Mesenteric fat pad (tissue), 1 donor: ENCODE measurements at places on chromosomes 5 and 9.

DNA sequence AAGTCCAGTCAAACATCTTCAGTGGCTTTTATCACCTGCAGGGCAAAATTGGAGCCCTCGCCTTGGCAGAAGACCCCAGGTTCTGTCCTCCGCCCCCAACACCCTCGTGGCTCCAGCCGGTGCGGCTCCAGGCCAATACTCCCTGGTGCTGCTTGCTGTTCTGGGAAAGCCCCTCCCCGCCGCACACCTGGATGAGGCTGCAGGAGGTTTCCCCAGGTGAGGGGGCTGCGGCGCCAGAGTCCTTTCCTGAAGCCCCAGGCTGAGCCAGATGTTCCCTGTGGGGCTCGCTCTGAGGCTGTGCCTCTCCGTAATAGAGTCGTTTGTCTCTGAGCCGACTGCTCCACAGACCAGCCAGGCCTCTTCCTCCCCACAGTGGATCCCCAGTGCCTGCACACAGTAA is 375.4 kb upstream of the IRX1 start:
- DNase-seq: no peak

DNA sequence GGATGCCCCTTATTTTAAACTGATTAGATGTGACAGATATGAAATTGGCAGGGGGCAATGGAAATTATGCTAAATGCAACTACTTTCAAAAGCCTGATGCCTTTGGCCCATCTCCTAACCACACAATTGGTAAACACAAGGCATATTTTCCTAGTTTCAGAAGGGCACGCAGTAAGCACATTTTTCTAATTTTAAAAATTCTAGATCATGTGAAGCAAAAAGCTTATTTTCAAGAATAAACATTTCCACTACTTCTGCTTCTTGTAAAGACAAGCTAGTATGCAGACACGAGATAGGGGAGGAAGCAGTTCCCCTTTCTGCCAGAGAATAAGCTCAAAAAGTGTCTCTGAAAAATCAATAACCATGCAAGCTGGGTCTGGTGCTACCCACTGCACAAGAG is 67.7 kb downstream of the ABCA1 start:
- no peak for DNase-seq

GRCh38 chr9:7580568-7580967 is 219.0 kb downstream of the DMAC1 start:
- DNase-seq: no peak

DNA sequence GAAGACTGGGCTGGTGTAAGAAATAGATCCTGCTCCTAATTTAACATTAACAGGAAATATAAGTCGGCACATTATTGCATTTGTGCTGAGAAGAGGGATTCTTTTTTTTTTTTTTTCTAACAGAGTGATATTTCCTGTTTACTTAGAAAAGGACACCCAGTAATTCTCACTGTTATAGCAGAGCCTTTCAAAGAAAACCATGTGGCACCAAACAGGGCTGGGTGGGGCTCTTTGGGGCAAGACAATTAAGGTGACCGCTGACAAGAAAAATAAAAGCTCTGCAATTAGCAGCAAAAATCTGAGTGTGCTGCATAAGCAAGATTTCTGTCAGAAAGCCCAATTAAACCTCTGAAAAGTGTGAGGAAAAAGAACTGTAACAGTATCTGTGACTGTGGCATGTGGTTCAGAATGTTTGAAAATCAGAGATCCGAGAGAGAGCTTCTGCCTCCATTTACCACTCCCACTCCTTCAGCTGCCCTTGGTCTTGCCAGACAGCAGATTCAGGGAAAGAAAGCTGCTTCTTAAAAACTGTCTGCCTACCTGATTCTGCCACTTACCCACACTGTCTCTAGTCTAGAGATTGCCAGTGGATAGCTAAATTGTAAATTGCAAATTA is 77.1 kb upstream of the IQGAP2 start:
- no peak for DNase-seq

DNA sequence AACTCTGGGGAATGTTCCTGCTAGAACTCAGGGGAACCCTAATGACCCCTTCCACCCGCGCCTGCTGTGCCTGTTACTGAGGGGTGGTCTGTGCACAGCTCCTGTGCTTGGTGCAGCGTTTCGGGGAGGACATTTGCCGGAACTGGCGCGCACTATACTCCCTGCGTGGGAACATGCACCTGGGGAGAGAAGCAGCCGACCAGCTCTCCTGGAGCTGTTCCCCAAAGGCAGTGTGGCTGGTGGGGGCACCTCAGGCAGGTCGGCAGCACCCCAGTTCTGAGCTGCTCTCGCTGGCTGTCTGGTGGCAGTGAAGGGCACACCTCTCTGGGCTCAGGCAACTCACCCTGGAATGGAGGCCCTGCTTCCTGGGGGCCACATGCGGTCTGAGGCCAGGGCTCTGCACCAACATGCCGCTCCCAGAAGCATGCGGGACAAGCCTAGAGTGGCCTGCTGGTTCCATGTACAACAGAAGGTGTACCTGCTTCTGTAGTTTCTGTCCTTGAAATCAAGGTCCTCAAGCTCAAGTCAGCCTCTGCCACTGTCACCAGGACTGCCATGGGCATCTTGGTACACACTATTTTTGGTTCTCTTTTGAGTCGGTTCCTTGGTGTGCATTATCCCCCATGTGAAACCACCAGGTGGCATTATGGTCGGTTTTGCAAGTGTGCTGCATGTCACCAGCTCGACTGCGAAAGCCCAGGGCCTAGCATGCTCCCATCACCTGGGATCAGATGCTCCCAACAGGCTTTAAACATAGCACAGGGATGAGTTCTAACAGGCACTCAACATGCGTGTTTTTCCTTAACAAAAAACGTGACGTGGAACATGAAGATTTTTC is 7.8 kb upstream of the MRNIP start:
- no peak for DNase-seq

DNA sequence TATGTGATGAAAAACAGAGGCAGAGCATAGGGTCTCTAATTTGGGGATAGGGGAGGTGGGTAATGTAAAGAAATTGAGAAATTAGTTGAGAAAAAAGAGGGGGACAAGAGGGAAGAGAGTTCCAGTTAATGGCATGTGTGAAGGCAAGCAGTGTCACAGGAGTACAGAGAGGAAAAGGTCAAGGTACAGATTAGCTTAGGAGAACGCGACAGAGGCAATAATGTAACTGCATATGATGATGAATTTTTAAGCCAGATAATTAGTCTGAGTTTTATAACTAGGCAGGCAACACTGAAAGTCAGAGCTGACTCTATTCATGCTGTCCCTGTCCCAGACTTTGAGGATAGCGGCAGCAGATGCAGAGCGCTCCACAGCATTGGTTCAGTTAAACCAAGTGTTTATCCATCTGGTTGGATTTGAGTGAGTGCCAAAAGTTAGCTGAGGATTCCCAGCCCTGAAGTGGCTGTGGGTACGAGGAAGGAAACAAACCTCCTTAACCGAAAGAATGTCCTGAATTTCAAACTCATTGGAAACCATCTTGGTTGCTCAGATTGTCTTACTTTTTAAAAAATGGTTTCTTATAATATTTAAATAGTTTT is 315.2 kb downstream of the ARHGAP26 start:
- DNase-seq: no peak

- DNase-seq: no peak
These were observed 13.2 kb downstream of the NADK2 start for GRCh38 chr5:36228505-36228904.

DNA sequence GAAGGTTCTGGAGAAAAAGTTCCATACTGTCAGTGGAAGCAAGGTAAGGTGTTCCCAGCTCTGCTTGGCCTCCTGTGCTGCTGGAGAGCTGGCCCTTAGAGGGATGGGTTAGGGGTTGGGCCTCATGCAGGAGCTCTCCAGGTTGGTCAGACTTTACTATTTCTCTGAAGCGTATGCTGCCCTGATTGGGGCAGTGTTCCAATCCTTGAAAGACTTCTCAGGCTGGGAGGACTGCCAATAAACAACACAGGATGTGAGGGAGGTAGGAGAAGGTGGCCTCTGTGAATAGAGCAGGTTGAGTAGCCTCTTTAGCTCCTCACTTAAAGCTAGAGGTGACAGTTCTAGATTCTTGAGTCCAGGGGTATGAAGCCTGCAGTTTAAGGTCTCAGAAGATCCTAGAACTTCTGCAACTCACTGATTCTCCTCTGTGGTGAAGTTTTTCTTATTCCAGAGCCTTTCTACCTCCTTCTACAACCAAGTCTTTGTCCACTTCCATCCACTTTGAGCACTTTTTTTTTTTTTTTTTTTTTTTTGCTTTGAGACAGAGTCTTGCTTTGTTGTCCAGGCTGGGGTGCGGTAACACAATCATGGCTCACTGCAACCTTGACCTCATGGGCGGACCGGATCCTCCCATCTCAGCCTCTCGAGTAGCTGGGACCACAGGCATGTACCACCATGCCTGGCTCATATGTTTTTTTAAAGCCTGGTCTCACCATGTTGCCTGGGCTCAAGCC is 3.0 kb downstream of the HNRNPAB start:
- DNase-seq: no peak

DNA sequence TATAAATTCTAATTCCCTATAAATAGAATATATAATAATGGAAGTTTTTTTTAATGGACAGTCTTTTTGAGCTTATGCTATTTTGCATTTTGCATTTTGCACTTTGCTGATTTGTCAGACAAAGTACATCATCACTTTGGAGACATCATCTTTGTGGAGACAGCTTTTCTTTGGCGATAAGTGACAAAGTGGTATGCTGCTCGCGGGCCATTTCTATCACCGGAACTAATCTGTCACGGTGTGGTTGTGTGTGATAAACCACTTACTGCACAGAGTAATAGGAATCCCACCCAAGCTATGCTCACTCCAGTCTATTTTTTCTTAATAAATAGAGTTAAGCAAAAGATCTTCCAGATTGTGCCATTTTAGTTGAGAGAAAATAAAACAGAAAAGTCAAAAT is 133.1 kb downstream of the MACIR start:
- no peak for DNase-seq
